ENCODE measurements at places on chromosomes 13 and 19. TPM values are rescaled to one million over a fixed set of nuclear protein-coding genes. Genes with fewer than 3 reads are reported as not detected.

Gene ZNF90
- 8.5 TPM for total RNA-seq

Gene PBX4
- total RNA-seq: 8.6 TPM

Gene DCT
- 318 TPM for total RNA-seq

Gene KLK1
- not detected for total RNA-seq

Gene ERICH4
- total RNA-seq: not detected

Gene SRRM5
- total RNA-seq: not detected

Gene HS6ST3
- 5.2 TPM for total RNA-seq

Gene PROZ
- total RNA-seq: not detected

Gene MRPL4
- total RNA-seq: 19.0 TPM

Gene CCDC194
- total RNA-seq: not detected

Gene PEAK3
- 0.44 TPM for total RNA-seq

Gene NDUFS7
- total RNA-seq: 69.5 TPM

Gene ZNF490
- 15.2 TPM for total RNA-seq
